NCI-H1930 (cell line): ENCODE measurements at places on chromosomes 12 and 14.

DNA sequence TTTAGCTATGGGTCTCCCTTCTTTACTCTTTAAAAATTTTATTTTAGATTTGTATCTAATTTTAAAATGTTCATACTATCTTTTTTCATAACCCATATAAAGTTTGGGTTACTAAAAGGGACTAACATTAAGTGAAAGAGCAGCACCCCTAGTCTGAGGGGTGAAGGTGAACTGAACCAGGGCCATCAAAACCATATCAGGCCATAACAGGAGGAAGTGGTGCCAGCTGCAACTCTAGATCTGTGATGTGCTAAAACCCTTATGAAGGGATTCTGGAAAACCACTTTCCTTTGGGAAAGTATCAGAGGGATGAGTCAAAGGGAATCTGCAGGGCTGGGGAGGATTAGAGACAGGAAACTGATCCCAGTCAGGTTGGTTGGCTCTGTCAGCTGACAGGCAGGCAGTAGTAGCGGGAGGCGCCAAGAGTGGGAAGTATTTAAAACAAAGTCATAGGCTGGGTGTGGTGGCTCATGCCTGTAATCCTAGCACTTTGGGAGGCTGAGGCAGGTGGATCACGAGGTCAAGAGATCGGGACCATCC lies 162.5 kb downstream of the PPM1H start:
- DNase-seq: no peak

- DNase-seq: no peak
Measured at GRCh38 chr12:129393357-129393937, 510.4 kb downstream of the TMEM132D start.

GRCh38 chr12:19801941-19802340 lies 362.6 kb downstream of the AEBP2 start:
- DNase-seq: no peak

GRCh38 chr12:8052679-8053078 lies 13.5 kb downstream of the C3AR1 start:
- DNase-seq: no peak

DNA sequence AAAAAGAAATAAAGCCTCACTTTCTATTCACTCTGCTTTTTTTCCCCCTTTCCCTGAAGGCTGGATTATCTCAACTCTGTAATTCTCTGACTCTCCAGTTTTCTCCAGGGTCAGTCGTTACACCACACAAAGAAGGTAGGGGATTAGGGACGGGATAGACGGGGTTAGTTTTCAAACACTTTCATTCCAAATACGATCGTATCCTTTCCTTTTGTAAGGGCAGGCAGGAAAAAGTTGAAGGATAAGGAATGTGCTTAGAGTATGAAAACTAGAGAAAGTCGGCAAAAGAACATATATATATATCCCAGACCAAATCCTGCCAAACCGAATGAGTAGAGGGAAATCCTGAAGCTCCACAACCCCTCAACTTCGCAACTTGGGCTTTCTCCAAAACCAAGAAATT lies 581 bp upstream of the ESYT1 start:
- no peak for DNase-seq

DNA sequence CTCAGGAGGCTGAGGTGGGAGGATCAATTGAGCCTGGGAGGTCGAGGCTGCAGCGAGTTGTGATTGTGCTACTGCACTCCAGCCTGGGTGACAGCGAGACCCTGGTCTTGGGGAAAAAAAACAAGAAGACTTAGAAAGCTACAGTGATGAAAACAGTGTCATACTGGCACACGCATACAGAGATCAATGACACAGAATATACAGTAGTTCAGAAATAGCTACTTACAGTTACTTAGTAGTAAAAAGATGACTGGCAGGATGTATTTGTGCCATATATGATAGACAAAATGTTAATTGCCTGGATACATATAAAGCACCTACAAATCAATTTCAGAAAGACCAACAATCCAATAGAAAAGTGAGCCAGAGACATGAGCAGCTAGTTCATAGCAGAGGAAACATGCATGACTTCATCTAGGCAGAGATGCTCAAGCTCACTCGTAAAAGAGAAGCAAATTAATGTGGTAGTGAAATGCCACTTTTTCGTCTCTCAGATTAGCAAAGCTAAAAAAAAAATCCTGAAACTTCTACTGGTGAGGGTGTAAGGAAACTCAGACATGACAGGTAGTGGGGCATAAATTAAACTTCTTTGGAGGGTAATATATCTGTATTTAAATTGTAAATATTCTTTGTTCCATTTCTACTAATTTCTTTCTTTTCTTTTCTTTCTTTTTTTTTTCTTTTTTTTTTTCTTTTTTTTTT lies 2.5 kb upstream of the ALDH2 start:
- no peak for DNase-seq

- no peak for DNase-seq
Measured at GRCh38 chr12:53495903-53496751, 3.1 kb downstream of the MAP3K12 start.

DNA sequence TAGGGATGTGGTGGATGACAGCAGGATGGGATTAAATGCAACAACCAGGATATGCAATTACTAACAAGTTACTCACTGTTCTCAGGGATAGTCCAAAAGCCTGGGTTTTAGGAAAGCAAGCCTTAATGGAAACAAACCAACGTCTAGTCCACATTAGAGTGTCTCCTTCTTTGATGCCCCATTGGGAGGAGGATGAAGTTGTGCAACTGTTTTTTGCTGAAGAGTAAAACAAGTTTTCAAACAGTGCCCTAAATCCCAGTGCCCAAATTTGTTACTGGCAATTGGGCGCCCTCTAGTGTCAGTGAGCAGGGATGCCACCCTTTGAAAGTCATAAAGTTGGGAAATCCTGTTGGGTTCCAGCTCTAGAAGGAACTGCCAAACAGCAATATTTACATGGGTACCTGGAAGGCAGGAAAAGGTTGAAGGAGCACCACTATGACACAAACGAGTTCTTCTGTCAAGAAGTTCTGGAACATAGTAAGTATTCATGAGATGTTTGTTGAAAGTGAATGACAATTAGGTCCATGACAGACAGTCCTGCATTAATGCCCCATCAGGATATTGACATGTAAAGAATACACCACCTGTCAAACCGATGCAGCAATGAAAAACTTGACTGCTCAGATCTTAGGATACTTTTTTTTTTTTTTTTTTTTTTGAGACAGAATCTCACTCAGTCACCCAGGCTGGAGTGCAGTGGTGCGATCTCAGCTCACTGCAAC lies 11.1 kb upstream of the DPF3 start:
- peak; percentile 50 for DNase-seq

GRCh38 chr14:100979780-100980179 lies 76.3 kb upstream of the RTL1 start:
- DNase-seq: no peak

DNA sequence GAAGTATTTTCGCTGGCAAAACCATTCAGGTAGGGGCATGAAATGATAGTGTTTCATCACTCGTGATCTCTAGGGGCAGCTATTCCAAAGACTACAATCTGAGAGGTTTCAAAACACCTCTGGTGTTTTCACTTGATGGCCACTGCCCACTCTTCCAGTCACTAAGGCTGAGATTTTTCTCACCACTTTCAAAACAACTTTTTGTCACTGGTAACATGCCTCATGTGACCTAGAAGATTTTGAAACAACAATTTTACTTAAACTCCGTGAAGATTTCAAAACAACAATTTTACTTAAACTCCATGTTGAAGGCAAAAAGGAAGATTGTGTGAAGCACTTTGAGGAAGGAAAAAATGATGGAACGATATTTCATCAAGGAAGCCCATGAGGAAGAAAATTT lies 1.2 kb upstream of the IRAK3 start:
- no peak for DNase-seq

- DNase-seq: no peak
Measured at GRCh38 chr14:90658541-90658967, 157.7 kb downstream of the TTC7B start.

DNA sequence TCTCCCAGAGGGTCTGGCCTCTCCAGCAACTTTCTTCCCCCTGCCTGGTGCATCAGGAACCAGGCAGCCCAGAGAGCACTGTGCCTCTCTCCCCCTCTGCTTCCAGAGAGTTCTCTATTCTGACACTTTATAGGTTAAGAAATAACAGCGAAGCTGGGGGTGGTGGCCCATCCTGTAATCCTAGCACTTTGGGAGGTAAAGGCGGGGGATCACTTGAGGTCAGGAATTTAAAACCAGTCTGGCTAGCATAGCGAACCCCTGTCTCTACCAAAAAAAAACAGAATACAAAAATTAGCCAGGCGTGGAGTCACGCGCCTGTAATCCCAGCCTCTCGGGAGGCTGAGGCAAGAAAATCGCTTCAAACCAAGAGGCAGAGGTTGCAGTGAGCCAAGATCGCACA lies 58.3 kb downstream of the ESRRB start:
- no peak for DNase-seq

DNA sequence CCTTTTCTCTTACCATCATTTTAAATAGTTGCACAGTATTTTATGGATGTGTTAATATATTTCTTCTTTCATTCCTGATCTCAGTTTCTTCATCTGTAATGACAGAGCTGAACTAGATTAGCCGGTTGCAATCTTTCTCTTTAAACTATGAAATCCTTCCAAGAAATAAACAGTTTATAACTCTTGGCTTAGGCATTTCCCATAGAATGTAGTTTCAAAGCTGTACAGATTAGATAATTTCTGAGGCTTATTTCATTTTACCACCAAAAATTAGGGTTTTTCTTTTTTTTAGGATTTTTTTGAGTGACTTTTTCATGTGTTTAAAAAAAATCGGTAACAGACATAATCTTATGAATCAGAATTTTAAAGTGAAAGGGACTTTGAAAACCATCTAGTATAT lies 144.0 kb downstream of the RAD51B start:
- DNase-seq: no peak

- DNase-seq: no peak
Measured at GRCh38 chr14:58305730-58306129, 7.4 kb downstream of the ARID4A start.

- no peak for DNase-seq
Measured at GRCh38 chr12:65318186-65318685, 39.8 kb downstream of the MSRB3 start.

DNA sequence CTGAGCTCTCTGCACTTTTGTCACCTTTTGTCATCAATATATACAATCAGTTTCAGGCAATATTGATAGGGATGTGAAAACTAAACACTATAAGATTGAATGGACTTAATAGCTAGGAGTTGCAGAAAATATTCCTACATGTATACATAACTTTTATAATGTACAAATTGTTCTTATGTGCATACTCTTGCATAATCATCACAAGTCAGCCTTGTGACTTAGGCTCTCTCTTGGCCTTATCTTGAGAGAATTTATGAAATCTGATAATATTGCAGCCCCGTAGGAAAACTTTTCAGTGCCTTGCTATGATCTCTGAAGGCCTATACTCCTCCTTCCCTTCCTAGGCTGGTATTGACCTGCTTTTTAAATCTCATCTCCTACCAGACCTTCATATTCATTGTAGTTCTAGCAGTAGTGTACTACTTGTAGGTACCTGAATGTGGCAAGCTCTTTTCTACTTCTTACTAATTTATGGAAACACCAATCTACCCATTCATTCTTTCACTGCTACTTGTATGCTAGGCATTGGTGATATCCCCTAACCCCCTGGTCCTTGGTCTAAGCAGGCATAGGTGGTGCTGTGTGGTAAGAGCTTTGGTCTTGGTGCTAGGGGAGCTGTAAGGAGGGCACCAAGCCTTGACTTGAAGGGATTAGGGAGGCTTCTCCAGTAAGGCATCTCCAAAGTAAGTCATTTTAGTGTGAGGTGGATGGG lies 100.0 kb downstream of the PRKCH start:
- no peak for DNase-seq

DNA sequence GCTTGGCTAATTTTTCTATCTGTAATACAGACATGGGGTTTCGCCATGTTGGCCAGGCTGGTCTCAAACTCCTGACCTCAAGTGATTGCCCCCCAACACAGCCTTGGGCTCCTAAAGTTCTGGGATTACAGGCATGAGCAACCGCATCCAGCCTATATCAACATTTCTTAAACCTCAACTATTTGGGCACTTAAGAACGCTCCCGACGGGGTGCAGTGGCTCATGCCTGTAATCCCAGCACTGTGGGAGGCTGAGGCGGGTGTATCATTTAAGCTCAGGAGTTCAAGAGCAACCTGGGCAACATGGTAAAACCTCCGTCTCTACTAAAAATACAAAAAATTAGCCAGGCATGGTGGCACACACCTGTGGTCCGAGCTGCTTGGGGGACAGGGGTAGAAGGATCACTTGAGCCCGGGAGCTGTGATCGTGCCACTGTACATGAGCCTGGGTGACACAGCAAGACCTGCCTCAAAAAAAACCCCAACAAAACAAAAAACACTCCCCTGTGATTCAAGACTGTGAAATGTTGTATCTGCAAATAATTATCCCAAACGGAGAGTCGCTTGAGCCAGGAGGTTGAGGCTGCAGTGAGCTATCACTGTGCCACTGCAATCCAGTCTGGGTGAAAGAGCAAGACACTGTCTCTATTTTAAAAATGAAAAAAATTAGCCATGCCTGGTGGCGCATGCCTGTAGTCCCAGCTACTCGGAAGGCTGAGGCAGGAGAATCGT lies 21.5 kb downstream of the PPTC7 start:
- no peak for DNase-seq

- no peak for DNase-seq
Measured at GRCh38 chr12:122949405-122949804, 16.9 kb downstream of the ABCB9 start.

- no peak for DNase-seq
Measured at GRCh38 chr12:122023339-122024131, 1.9 kb downstream of the BCL7A start.

GRCh38 chr14:72155379-72155993 lies 223.3 kb downstream of the RGS6 start:
- DNase-seq: no peak

- no peak for DNase-seq
Measured at GRCh38 chr14:22526218-22526617, 62.8 kb downstream of the DAD1 start.

DNA sequence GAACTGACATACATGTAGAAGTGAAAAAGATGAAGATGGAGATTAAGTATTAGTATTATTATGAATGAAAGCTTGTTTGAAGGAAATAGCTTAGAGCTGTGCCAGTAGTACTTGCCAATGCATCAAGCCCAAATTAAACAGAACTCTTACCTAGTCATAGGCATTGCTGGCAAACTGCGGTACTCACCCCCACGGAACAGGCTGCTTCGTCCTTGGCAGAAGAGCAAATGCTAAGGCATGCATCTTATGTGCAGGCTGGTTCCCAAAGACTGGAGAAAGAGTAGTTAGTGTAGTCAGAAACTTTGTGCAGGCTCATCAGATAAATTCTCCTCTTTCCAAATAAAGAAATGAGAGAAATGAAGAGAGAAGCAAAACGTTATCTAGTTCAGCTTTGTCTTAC lies 134.8 kb downstream of the CCDC59 start:
- DNase-seq: no peak

- DNase-seq: no peak
Measured at GRCh38 chr14:53850714-53851296, 105.8 kb downstream of the BMP4 start.

DNA sequence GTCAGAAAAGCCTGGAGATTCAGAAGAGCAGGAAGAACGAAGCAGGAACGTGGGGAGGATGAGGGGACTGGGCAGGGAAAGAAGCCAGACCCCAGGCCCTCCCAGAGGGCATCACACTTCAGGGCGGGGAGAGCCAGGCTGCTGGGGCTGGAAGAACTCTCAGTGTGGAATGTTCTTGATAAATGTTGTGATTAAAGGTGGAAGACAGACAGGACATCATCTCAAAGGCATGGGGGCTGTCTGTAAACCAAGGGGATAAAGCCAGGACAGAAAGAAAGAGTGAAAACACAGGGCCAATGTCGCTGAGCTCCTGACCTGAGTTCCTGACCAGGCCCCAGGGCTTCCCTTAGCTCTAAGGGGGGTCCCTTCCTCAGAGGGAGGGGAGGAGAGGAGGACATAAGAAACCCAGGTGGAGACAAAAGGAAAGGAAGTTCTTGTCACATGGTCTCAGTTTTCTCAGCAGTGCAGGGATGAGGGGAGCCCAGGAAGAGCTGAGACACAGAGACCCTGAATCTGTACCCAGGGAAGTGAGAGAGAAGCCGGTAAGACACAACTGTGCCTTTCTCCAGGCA lies 56.3 kb downstream of the SETD3 start:
- DNase-seq: no peak
